ENCODE measurements at places on chromosomes 6 and 20. TPM values are rescaled to one million over a fixed set of nuclear protein-coding genes. Genes with fewer than 3 reads are reported as not detected.

COL10A1 gene
- not detected for total RNA-seq

TMEM74B gene
- total RNA-seq = 3.3 TPM

SFTA2 gene
- not detected for total RNA-seq

RNGTT gene
- total RNA-seq = 9.2 TPM

GRCh38 chr20:1002682-1003561, 811 bp upstream of the RSPO4 start:
- no peak for DNase-seq

DNA sequence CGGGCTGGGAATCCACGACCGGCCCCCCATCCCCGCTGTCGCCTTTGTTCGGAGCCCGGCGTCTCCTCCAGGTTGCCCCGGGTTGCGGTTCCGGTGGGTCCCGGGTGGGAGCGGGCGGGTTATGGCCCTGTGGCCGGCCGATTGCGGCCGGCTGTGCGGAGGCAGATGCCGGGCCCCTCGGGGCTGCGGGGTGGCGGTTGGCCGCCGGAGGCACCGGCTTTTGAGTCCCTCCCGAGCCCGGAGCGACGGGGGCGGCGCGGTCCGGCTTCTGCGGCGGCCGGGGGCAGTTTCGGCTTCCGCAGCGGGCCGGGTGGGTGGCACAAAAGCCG, 431 bp downstream of the LOC128125822 start:
- DNase-seq = no peak

DNA sequence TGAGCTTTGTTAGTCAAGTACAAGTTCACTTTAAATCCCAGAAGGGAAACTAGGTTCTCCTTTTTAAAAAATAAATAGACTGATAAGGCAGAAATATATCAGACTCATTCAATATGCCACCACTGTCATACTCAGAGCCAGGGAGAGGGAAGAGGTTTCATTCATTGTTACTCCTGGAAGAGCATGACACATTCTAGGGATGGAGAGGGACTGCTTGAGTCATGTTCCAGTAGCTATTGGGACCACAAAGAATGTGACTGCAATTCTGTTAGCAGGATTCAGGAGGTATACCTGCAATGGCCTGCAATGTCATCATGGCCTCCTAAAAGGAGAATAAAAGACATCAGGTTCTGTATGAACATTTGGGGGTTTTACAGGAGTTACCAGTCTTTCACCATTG, 167.6 kb downstream of the TFAP2B start:
- no peak for DNase-seq

- DNase-seq = no peak
Observed at GRCh38 chr6:85472744-85473143, 22.9 kb downstream of the NT5E start.

Data from heart right ventricle (tissue), 16 donors.